ENCODE measurements at places on chromosomes 3 and 15.

DNA sequence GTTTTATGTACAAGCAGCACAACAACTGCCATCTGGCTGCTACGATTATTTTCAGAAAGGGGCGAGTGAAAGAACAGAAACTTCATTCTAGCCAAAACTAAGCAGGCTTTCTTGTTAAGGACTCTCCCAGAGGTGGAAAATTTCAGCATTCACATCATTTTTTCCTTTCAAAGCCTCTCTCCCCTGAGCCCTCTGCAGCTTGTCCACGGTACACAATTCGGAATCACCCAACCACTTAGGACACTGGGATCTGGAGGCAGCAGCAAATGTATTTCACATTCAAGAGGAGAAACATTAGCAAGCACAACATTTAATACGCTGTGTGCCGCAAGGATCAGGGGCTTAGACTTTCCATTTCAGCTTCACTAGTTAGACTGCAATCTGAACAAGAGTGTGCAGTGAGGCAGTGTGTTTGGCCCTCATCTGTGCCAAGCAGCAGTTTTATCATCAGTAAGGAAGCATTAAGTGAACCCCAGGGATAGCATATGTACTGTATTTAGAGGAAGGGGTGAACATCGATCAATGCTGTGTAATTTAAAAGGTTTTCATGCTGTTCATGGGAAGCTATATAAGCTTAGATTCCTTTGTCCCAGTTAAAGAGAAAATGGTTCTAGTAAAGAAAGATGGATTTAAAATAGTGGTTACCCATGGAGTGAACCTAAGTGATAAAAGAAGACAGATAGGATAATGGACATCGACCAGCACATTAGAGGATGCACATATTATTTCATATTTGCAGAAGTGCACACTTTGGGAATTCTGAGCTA, 504.9 kb downstream of the TBL1XR1 start:
- no peak for DNase-seq

DNA sequence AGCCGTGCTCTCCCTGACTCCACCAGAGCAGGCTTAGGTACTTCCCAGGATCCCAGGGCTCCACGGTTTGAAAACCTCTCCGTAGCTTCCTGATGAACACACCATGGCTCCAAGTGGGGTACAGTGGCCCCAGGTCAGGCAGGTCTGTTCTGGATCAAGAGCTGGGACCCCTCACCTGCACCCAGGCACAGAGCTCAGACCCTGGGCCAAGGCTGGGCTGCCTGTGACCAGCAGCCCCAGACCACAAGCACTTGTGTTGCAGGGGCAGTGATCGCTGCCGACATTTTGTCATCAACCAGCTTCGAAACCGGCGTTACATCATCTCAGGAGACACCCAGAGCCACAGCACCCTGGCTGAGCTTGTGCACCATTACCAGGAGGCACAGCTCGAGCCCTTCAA, 5.3 kb downstream of the SH2D7 start:
- DNase-seq = no peak

GRCh38 chr3:153111016-153111415, 51.0 kb upstream of the RAP2B start:
- DNase-seq = no peak

DNA sequence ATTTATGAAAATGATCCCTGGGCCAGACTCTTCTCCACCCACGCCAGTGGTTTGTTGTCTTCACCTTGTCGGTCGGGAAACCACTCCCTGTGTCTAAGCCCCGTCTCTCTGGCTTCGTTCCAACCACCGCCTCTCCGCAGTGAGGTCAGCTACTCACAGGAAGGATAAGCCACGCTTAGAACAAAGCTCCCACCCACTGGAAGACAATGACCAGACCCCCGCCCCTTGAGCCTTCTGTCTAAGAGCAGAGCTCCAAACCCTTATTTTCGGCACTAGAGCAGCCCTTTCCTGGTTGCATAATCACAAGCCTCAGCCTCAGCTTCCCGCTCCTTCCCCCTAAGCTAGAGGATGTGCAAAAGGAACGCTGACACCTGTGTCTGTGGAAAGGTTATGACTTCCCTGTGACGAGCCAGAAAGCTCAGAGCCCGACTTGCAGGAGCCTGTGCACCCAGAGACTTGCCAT, 114.9 kb upstream of the MEF2A start:
- DNase-seq = peak; percentile 16

- no peak for DNase-seq
These were observed 2.5 kb downstream of the PDZRN3 start for GRCh38 chr3:73622091-73622805.

DNA sequence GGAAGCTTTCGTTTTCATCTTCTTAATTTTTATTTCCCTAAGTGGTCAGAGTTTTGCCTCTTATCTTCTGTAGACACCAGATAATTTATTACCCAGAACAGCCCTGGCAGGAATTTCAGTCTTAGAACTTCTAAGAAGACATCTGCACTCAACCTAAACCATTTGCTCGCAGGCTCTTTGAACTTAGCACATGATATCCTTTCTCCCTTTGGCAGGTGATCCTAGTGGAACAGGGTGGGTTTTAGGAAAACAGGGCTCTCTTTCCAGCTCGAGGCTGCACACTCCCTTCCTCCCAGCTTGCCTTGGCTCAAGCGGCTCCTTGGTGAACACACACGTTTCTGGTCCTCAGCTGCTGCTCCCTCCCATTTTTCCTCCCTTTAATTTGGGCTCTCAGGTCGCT, 116.5 kb downstream of the THSD4 start:
- DNase-seq = no peak
